ENCODE measurements at places on chromosomes 13 and 19.

- no peak for DNase-seq
These were observed 9.5 kb downstream of the PIP5K1C start for GRCh38 chr19:3690551-3691371.

GRCh38 chr13:24564881-24565280 is 52.3 kb upstream of the PARP4 start:
- no peak for DNase-seq

DNA sequence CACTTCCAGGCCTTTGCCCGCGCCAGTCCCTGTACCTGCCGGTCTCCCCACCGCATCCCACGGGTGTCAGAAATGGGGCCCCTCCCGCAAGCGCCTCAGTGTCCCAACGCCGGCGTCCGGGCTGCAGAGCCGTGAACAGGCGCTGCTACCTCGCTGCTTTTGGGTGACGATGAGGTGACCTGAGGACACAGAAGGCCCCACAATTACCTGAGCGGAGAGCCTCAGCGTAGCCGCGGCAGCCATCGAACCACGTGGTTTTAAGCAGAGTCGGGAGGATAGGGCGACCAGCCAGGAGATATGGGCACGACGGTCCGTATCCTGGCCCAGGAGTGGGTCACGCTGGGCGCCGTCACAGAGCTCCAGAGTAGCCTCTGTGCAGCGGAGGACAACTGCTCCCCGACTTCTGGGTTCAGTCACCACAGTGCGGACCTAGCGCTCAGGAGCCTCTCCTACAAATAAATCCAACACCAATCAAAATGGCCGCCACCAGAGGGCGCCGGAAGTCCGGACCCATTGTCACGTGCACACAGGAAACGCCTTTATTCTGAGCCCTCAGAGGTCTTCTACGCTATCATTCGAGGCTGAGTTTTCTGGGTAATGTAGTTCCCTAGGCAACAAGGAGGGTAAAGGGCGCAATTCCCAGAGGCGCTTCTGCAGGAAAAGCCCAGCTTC is at the start of gene ZNF814:
ZNF814 (minus strand) TSS at position 478 of the 672 bp plus-strand sequence; CDS start at position 243, 235 bp downstream.
- DNase-seq = peak; percentile 23

DNA sequence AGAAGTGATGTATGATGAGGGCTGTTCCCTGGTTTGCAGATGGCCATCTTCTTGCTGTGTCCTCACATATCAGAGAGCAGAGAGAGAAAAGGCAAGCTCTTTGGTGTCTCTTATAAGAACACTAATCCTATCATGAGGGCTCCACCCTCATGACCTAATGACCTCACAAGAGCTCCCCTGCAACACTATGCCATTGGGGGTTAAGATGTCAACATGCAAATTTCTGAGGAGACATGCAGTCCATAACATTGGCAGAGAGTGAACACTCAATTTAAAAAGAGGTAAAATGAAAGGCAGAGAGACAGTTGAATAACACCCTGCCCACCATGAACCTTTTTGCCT is 10.9 kb downstream of the FAM187B start:
- no peak for DNase-seq

- DNase-seq = no peak
These were observed 5.1 kb downstream of the NOTCH3 start for GRCh38 chr19:15195371-15196334.

- DNase-seq = no peak
These were observed 17.2 kb upstream of the SLITRK6 start for GRCh38 chr13:85816413-85816812.

DNA sequence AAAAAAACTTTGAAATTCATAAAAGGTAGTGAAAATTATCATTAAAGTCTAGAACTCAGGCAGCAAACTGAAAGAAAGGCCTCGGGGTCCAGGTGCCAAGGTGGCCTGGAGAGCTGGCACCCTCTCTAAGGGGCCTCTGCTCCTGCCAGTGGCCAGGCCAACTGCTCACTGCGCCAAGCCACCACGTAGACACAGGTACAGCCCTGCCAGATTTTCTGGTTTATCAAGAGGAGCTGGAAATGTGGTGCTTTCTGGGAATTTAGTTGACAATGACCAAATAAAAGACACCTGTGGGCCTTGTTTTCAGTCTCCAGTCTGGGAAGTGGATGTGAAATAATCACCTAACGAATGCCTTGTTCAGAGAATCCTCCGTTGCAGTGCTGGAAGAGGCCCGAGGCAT is 22.8 kb downstream of the ZNF574 start:
- no peak for DNase-seq

DNA sequence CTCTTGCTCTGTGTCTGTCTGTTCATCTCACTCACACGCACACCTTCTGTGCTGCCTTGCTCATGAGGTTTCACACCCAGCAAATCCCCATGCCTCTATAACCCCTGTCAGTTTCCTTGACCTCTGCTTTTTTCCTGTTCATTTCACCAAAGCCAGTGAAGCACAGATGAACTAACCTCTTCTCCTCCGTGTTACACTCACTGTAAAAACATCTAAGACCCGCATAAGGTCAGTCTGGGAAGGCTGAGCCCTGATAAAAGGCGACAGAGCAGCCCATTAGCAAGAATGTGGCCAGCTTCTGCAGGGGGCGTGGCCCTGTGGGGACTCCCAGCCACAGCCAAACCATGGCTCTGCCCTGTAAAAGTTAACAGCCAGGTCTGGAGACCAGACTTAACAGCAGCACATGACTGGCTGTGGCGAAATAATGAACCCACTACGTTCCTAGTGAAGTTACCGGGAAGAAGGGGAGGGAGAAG is 42.8 kb upstream of the NPAS1 start:
- no peak for DNase-seq

DNA sequence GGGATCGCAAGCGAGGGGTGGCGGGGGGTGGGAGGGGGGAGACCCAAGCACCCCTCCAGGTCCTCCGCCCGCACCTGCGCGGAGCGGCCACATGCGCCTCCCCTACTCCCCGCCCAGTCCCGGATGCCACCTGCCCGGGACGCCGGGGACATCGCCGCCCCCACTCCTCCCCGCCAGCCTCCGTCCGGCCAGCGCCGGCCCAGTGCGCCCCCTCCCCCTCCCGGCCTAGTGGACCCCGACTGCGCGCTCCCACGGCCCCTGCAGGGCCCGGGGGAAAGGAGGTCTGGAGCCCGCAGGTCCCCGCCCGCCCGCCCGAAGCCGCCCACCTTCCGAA is 263 bp downstream of the RHPN2 start:
- DNase-seq = no peak

DNA sequence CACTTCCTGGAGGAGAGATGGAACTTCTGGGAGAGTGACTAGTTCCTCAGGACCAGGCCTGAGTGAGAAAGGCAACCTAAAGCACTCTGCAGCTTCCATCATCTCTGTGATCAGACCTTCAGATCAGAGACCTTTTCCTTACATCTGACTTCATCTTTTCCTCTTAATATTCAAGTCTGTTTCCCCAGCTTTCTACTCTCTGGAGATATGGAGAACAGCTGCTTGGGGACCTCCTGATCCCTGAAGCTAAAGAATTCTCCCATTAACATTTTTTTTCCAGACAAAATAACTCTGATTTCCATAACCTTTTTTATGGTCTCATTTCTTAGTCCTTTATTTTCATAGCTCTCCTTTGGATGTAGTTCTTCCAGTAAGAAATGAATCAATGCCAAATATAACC is 133.4 kb upstream of the FNDC3A start:
- no peak for DNase-seq

GRCh38 chr13:35479706-35480105 is 3.2 kb upstream of the MAB21L1 start:
- no peak for DNase-seq

- DNase-seq = no peak
These were observed 29.4 kb downstream of the DNM2 start for GRCh38 chr19:10747271-10747670.

- no peak for DNase-seq
These were observed 62.7 kb upstream of the LSM14A start for GRCh38 chr19:34109596-34109995.

GRCh38 chr13:100490692-100491091 is 97.9 kb downstream of the GGACT start:
- no peak for DNase-seq

GRCh38 chr19:39405261-39405957 is 1.2 kb upstream of the ZFP36 start:
- no peak for DNase-seq

DNA sequence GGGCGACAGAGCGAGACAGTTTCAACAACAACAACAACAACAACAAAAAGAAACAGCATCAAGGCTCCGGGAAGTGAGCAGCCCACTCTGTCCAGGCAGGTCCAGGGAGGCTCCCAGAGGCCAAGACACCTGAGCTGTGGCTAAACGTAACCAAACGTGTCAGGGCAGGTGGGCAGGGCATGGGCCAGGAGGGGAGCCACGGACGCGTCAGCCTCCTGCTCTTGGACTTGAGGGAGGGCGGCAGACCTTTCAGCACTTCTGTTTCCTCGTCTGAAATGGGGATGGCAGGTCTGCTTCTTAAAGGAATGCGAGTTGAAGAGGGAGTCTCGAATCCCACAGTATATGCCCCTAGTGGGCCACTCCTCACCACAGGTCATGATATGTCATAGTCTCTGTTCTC is 53.8 kb downstream of the MYO9B start:
- no peak for DNase-seq

DNA sequence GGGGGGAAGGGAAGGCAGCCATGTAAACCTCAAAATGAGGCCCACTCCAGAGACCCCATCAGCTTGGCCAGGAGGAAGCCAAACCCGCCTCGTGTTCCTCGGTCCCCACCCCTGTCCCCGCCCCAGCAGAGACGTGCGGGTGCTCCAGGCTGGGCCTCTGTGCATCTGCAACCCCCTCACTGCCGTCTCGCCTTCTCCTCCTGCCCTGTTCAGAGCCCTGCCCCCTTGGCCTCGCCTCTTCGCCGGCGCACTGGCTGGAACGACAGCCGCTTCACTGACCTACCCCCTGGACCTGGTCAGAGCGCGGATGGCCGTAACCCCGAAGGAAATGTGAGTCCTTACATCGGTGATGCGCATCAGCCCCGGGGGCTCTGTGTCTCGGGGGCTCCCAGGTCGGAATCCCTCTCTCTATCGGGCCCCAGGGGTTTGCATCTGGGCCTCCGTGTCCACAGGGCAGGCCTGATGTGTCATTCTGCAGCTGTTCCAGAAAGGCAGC is 32.2 kb downstream of the TMEM161A start:
- DNase-seq = no peak

DNA sequence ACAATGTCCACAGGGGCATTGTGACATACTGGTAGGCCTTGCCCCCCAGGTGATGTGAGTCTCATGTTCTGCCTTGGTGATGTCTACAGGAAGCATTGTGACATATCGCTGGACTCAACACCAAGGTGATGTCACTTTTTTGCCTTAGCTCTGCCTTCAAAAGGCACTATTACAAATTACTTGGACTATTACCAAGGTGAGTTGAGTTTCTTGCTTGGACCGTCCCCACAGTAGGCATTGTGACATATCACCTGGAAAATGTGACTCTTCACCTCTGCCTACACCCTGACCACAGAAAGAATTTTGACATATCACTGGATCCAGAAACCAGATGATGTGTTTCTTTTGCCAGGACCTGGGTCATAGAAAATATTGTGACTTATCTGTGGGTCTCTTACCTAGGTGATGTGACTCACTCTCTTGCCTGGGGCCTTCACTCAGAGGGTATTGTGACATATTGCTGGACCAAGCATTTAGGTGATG is 60.6 kb upstream of the ZNF724 start:
- no peak for DNase-seq

DNA sequence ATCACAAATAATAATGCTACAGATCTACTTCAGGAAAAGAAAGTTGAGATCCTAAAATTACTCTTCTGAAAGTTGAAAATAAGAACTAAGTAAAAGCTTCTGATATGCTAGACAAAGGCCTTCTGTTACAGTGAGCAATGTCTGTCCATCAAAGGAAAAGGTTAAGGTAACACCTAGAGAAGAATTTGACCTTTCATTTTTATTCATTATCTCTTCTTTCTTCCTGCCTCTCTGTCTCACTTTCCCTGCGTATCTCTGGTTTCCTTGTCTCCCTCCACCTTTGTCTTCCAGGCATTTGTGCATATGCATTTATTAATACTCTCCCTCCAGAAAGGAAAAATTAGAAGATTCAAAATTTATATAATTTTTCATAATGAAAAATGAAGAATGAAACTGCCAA is 49.0 kb downstream of the ZAR1L start:
- DNase-seq = no peak

GRCh38 chr13:104593251-104593576 is 1527.0 kb upstream of the SLC10A2 start:
- DNase-seq = no peak

DNA sequence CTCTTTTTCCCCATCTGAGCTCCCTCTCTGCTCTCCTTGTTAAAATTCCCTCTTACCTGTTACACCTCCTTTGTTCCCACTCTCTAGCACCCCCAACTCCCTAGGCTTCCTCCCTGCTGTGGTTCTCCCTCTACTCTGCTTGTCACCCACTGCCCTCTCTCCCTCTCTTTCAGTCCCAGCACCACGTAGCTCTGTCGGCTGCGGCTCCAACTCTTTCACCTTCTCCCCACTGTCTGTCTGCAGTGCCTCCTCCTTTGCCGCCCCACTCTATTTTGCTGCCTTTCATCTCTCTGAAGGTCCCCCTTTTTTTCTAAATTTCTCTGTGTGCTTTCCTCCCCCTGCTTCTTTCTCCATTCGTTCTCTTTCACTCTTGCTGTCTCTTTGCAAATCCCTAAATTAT is 1.1 kb downstream of the ZNF836 start:
- DNase-seq = no peak

- no peak for DNase-seq
These were observed 5.0 kb downstream of the WASF3 start for GRCh38 chr13:26562512-26562890.

DNA sequence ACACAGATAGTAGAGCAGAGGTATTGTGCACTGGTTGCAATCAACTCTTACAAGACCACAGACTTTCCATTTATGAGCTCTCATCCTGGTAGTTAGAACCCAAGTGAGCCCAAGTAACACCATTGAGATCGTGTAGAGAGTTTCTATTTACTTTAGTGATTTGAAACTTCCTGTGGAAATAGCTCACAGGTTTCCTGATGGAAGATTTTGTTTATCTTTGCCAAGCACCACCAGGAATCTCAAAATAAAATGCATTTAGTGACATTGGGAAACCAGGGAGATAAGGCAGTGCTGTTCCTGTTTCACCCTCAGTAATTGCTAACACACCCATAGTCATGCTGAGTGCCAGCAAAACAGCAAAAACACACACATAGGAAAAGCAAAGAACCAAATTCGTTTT is 102.5 kb downstream of the FLT1 start:
- DNase-seq = no peak

GRCh38 chr13:56528040-56528790 is 612.5 kb upstream of the PRR20A start:
- DNase-seq = no peak

DNA sequence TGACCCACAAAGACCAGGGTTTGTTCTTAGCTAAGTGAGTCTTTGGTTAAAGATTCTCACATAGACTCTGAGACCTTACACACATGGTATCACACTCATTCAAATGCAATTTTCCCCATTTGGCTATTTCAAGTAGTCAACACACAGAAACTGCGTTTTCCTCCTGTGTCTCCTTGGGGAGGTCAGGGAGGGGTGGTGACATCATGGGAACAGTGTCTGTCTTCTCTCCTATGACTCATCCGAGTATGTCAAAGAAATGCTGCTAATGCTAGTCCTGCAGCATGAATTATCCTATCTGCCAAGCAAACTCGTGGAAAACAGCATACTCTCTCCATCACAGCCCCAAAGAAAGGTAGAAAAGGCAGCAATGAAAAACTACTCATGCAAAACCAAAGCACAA is 100.2 kb downstream of the ENOX1 start:
- no peak for DNase-seq

- no peak for DNase-seq
These were observed 97.1 kb downstream of the HSPH1 start for GRCh38 chr13:31064636-31065035.

GRCh38 chr19:18385675-18386542 is at the start of gene GDF15:
Gene GDF15, plus strand, starts transcription at chr19:18386158. Its CDS starts 32 bp downstream, at chr19:18386190.
- DNase-seq = no peak

All from cortex of kidney (tissue), 1 donor.